Heart right ventricle (tissue), 16 donors: ENCODE measurements at places on chromosomes 5 and 9. TPM values are rescaled to one million over a fixed set of nuclear protein-coding genes. Genes with fewer than 3 reads are reported as not detected.

Gene ANAPC2
- polyA plus RNA-seq, result 23.7 TPM

Gene CMYA5
- polyA plus RNA-seq, result 202 TPM

Gene DBH
- 0.01 TPM for polyA plus RNA-seq

Gene FBLL1
- not detected for polyA plus RNA-seq

Gene FOXD4L6
- polyA plus RNA-seq, result not detected

Gene CCDC180
- 0.75 TPM for polyA plus RNA-seq

Gene SPAG8
- polyA plus RNA-seq, result 0.84 TPM

Gene SLC27A6
- polyA plus RNA-seq, result 11.0 TPM

Gene PCDHGA10
- 3.4 TPM for polyA plus RNA-seq

Gene ST8SIA4
- polyA plus RNA-seq, result 1.5 TPM

Gene SLC6A7
- not detected for polyA plus RNA-seq

Gene SEMA6A
- 4.2 TPM for polyA plus RNA-seq

Gene MYMK
- polyA plus RNA-seq, result not detected

Gene IL4
- polyA plus RNA-seq, result not detected

Gene PCDHGA7
- polyA plus RNA-seq, result 0.54 TPM

Gene RXRA
- polyA plus RNA-seq, result 39.1 TPM

Gene ZFAND5
- polyA plus RNA-seq, result 147 TPM

Gene SLC36A2
- polyA plus RNA-seq, result 1.2 TPM

Gene PAEP
- not detected for polyA plus RNA-seq

Gene KCTD16
- not detected for polyA plus RNA-seq

Gene FOXE1
- not detected for polyA plus RNA-seq

Gene CCDC183
- 9.2 TPM for polyA plus RNA-seq

Gene POU5F2
- 0.15 TPM for polyA plus RNA-seq

Gene C1QTNF2
- 1.5 TPM for polyA plus RNA-seq

Gene ANKRD34B
- not detected for polyA plus RNA-seq

Gene TENT4A
- polyA plus RNA-seq, result 8.9 TPM

Gene INSL4
- polyA plus RNA-seq, result not detected

Gene C5orf58
- polyA plus RNA-seq, result not detected

Gene FYB1
- polyA plus RNA-seq, result 1.8 TPM

Gene UGT3A1
- polyA plus RNA-seq, result not detected

Gene GDA
- polyA plus RNA-seq, result not detected

Gene FOXI1
- not detected for polyA plus RNA-seq

Gene DAPK1
- 1.1 TPM for polyA plus RNA-seq

Gene INSL6
- not detected for polyA plus RNA-seq

Gene KLF4
- 23.2 TPM for polyA plus RNA-seq

Gene TRIM7
- polyA plus RNA-seq, result 30.8 TPM

Gene GLRA1
- not detected for polyA plus RNA-seq

Gene SH3PXD2B
- 1.8 TPM for polyA plus RNA-seq

Gene GDF9
- not detected for polyA plus RNA-seq

Gene TPPP
- 5.9 TPM for polyA plus RNA-seq

Gene SLC45A2
- not detected for polyA plus RNA-seq

Gene CWC27
- 25.2 TPM for polyA plus RNA-seq

Gene SERINC5
- polyA plus RNA-seq, result 2.7 TPM

Gene UHRF2
- polyA plus RNA-seq, result 9.6 TPM

Gene HAVCR1
- polyA plus RNA-seq, result not detected

Gene EGFLAM
- 14.8 TPM for polyA plus RNA-seq
